NCI-H2107 (cell line): ENCODE measurements at places on chromosomes 7 and 10.

- no peak for DNase-seq
These were observed 417 bp upstream of the HIF1AN start for GRCh38 chr10:100535338-100535714.

GRCh38 chr7:142645777-142646176, 103.5 kb upstream of the PRSS1 start:
- no peak for DNase-seq

DNA sequence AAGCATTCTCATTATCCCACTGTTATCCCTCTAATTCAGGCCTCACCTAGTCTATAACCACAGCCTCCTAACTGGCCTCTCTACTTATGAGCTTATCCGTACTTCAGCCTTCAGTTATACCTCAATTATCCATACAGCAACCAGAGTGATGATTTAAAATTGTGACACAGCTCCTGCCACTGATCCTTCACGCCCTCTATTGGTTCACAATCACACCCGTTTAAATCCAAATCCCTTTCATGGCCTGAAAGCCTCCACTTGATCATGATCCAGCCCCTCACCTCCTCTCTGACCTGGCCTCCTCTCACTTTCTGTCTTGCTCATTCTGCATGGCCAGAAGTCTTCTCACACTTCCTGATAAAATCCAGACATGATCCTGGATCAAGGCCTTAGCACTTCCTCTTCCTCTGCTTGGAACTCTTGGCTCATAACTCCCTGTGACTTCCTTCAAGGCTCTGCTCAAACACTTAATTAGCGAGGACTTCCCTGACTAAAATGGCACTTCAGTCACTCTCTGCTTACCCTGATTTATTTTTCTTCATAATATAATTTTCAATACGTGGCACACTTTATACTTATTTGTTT, 19.0 kb upstream of the TMEM26 start:
- no peak for DNase-seq

DNA sequence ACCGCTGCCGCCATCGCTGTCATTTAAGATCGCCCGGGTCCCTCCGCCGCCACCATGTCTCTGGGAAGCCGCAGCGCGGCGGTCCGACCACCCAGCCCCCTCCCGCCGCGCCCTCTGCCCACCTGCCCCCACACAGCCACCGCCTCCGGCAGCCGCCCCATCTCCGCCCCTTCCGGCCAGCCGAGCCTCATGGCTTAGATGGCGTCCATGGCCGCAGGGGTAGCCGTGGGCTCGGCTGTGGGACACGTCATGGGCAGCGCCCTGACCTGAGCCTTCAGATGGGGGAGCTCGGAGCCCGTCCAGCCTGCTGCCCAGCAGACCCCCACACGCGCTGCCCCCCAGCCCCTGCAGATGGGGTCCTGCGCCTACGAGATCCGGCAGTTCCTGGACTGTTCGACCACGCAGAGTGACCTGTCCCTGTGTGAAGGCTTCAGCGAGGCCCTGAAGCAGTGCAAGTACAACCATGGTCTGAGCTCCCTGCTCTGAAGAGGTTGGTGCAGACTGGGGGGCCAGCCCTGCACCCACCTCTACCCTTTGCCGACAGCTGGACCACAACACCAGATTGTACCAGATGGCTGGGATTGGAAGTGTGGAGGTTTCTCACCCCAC, 38.0 kb upstream of the TARP start:
- DNase-seq: peak; percentile 43

DNA sequence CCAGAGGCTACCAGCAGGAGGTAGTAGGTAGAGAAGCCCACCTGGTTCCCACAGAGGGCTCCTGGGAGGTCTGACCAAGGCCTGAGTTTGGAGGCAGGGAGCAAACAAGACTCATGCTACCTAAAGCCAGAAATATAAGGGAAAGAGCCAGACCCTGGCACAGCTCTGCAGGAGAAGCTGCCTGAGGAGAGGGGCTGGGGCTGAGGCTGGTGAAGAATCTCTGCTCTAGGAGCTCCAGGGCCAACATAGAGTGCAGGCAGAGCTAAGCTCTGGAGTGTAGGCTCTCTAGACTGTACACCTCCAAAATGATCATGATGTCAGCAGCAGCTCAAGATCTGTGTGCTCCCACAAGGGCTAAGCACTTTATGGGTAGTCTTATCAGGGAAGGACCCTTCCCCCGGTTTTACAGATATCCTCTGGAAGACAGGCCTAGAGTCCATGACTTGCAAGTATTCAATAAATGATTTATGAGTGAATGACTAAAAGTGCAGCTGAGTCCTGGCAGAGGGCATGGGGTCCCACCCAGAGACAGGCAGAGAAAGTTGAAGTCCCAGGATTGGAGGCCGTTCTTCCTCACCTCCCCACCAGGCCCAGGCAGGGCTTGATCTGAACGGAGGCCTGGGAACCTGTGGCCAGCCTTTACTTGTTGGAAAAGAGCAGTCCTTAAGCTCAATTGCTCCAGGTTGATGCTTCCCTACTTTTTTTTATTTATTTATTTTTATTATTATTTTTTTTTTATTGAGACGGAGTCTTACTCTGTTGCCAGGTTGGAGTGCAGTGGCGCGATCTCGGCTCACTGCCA, 71.5 kb upstream of the LRRC4 start:
- DNase-seq: no peak

- DNase-seq: no peak
These were observed 3.1 kb upstream of the TMEM26 start for GRCh38 chr10:61456095-61456789.
